Stimulated activated CD4-positive, alpha-beta T cell treated with anti-CD3 and anti-CD28 coated beads, Interleukin-1b, Interleukin-23, amount 100 ng/mL, for 4 hours (primary cell): ENCODE measurements at places on chromosomes 7 and 10.

DNA sequence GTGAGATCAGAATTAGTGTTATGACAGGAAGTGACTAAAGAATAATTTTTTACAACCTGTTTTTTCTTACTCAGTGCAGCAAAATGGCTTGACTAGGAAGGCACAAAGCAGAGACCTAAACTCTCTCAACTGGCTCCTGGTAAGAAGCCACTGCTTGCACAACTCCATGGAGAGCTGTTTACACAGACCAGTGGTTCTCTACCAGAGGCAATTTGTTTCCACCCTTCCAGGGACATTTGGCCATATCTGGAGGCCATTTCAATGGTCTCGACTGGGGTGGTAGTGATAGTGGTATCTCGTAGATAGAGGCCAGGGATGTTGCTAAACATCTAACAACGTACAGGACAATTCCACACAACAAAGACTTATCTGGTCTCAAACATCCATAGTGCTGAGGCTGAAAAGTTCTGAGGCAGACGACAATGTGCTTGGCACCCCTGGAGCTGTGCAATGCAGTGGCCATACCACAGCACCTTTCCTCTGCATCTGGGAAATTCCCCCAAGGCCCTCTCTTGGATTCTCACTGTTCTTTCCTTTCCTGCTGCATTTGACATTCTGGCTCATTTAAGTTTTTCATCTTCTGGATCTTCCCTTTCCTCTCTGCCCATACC lies 105.4 kb upstream of the LAMB4 start:
- no peak for DNase-seq

GRCh38 chr10:4725917-4726606 lies 99.9 kb upstream of the AKR1E2 start:
- no peak for DNase-seq

GRCh38 chr10:116715341-116715740 lies 27.0 kb downstream of the HSPA12A start:
- DNase-seq, result no peak

DNA sequence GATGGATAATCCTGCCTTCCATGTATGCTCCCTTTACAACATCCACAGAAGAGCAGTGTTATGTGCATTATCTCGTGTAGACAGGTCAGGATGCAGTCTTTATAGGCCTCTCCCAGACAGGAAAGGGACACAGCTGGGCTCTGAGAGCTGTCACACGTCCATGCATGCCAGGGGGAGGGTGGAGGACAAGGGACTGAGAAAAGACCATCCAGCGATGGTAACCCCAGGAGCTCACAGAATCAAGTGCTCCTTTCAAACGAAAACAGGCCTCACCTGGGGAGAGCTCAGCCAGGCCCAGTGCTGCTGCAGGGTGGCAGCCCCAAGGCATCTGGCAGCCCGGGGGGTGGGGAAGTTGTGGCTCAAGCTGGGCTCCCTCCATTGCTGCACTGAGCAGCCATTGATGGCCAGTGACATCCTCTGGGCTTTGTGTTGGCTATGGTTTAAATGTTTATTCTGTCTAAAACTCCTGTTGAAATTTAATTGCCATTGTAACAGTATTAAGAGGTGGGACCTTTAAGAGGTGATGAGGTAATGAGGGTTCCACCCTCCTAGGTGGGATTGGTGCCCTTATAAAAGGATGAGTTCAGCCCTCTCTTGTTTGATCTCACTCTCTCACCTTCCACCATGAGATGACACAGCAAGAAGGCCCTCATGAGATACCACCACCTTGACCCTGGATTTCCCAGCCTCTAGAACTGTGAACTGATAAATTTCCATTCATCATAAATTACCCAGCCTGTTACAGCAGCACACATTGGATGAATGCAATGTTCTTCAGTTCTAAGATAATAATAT lies 15.7 kb downstream of the JCAD start:
- DNase-seq, result no peak

DNA sequence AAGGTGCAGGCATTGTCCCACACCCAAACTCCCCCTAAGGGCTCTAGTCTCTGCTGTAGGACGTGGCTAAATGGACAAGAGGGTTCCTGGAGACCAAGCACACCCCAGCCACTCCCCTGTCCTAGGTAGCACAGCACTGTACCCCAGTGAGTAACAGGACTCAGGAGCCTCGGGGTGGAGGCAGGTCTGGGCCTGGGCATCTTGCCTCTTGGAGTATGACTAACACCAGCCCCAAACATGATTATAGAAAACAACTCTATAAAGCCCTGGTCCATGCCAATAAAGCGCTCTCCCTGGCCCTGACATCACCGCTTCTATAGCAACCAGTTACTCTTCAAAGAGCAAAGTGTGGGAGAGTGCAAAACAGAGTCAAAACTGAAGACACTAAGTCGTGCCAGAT lies 195.0 kb downstream of the CALN1 start:
- DNase-seq, result no peak

GRCh38 chr10:61089251-61089650 lies 145.3 kb upstream of the RHOBTB1 start:
- DNase-seq, result no peak

DNA sequence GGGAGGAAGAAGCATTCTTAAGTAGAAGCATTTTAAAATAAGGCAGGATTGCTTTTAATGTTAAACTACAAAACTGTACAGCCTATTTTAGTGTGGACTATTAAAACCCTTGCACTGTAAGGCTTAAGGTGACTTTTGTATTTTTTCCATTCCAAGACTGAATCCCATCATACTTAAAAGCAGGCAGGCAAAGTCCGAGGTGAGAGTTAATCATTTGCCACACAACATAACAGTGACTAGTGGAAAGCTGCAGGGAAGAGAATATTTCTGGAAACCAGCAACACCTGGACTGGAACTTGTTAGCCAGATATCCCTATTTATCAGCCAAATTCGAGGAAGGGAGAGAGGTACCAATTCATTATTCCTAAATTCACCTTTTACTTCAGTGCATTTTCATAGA lies 3.5 kb downstream of the PRR15 start:
- DNase-seq, result no peak

GRCh38 chr10:54469587-54470323 lies 331.3 kb downstream of the PCDH15 start:
- DNase-seq, result no peak

DNA sequence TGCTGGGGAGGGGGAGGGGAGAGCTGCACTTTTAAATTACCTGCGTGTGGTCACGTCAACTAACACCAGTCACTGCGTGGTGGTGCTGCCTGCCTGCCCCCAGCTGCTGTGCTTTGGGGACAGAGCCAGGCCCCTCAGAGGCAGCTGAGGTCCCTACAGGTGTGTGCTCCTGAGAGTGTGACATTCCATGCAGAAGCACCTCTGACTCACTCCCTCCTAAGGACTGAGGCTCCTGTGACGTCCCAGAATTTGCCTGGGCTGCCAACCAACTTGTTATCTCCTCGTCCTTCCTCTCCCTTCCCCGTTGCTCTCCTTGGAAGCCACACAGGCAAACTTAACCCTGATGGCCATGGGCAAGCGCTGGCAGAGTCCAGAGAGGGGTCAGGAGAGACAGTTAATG lies 563.0 kb downstream of the PARD3 start:
- no peak for DNase-seq

- DNase-seq, result no peak
Measured at GRCh38 chr10:17643339-17643754, 604 bp upstream of the STAM start.

DNA sequence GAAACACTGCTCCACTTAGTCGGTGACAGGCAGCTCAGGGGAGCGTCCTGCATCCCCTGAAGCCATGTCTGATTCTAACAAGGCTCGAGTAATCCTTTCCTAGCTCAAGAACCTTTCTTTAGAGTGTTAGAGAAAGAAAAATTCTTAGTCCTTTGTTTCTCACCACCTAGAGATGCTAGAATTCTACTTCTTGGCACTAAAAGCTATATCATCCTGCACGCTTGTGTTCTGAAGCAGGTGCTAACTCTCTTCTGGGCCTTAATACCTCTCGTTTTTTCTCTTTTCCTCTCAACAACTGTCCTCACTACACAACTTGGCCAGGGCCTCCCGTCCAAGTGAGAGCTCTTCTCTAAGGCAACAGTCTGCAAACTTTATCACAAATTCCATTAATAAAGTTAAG lies at the start of gene LYZL2:
TSS of gene LYZL2 (minus strand) at position 101 of the 400 bp plus-strand sequence. CDS start 2,838 bp downstream, outside the sequence.
- no peak for DNase-seq

- no peak for DNase-seq
Measured at GRCh38 chr7:104135760-104136558, 71.9 kb downstream of the ORC5 start.

GRCh38 chr7:137209151-137209817 lies 134.2 kb downstream of the PTN start:
- DNase-seq, result no peak

- DNase-seq, result no peak
Measured at GRCh38 chr10:22321924-22322640, 1.2 kb downstream of the BMI1 start.

DNA sequence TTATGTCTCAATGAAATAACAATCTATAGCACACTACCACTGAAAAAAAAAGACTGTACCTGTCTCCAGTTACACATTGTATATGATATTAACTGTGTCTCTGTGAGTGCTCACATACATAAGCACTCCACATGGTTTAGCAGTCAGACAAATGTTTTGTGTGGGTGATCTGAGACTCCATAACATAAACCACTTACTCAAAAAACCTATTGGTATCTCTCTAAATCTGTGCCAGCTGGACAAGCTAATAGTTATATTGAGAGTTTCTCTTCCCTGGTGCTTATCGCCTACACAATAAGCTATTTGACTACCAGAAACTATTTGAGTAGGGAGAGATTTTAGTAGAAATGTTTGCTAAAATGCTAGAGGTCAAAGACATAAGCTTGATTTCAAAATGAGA lies 190.1 kb upstream of the AGR3 start:
- no peak for DNase-seq

GRCh38 chr7:32316839-32317238 lies 173.3 kb downstream of the LSM5 start:
- DNase-seq, result no peak

DNA sequence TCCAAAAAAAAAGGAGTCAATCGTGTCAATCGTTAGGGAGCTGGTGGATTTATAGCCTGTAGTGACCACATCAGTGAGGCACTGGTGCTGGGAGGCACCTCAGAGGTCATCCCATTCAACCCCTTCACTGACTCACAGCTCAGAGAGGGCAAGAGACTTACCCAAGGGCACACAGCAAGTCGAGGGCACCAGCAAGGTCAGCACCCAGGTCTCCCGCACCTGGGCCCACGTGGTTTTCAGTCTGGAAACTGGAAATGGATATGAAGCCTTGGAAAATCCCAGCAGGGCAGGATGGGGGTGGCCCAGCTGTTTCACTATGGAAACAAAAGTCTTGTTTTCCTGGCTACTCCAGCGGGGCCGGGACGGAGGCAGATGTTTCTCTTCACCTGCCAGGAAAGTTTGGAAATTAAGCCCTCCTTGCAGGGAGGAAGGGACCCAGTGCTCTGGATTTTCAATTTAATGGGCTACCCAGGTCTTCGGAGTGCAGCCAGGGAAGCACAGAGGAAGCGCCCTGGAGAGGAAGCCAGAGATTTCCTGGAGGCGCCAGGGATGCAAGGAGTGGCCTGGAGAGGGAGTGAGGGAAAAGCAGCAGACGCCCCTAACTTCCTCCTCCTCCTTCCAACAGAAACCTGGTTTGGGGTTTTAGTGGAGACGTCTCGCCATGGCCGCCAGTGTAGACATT lies 157.2 kb upstream of the TNRC18 start:
- no peak for DNase-seq

DNA sequence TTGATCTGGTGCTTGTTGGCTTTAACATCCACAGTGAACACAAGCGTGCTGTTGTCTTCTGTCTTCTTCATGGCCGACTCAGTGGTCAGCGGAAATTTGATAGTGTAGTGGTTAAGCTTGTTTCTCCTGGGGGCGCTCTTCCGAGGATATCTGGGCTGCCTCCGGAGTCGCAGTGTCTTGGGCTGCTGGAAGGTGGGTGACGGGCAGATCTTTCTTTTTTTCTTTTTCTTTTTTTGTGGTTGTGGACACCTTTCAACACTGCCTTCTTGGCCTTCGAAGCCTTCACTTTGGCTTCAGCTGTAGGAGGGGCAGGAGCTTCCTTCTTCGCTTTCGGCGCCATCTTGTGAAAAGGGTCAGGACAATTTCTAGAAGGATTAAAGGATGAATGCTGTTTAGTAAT lies 23.8 kb upstream of the RPA3 start:
- no peak for DNase-seq

DNA sequence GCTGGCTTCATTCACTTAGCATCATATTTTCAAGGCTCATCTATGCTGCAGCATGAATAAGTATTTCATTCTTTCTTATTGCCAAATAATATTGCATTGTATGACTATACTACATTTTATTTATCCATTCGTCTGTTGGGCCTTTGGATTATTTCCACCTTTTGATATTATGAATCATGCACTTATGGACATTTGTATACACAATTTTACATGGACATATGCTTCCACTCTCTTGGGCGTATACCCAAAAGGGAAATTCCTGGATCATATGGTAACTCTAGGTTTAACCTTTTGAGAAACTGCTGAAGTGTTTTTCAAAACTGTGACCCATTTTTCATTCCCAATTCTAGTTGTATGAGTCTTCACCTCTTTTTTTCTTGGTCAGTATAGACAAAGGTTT lies 80.3 kb upstream of the GNAI1 start:
- DNase-seq, result no peak

GRCh38 chr7:142689439-142690120 lies 59.7 kb upstream of the PRSS1 start:
- no peak for DNase-seq

DNA sequence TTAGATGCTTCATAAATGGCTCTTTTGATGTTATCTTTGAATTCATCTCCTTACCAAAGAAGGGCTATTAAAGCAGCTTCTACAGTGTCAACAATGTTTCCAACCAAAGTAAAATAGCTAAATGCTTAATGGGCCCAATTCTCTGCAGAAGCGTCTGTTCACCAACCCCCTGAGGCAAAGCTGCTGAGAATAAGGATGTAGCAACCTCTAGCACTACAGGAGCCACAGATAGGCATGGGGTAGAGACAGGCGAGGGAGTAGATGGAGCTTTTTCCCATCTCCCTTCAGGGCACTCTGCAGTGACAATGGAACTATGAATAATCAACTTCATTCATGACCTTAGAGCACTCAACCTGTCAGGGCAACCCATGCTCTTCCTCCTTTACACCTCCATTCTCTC lies 134.1 kb downstream of the FZD1 start:
- DNase-seq, result no peak

DNA sequence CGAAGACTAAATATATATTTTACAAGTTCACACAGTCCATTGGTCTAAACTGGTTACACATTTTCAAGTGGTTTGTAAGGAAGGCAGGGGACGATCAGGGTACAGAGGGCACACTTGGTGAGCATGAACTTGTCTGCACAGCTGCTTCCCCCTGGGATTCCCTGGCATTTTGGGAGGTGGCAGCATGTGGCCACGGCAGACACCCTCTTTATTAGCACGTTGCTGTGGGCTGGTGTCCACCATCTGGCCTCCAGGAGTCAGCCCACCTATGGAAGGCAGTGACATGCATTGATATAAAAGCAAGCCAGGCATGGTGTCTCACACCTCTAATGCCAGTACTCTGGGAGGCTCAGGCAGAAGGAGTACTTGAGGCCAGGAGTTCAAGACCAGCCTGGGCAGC lies 350.2 kb downstream of the TYW1 start:
- no peak for DNase-seq

- DNase-seq, result no peak
Measured at GRCh38 chr7:69426705-69427104, 171.6 kb upstream of the AUTS2 start.
